DMS153 (cell line): ENCODE measurements at places on chromosomes 1 and 21.

GRCh38 chr1:184905601-184906322, 68.5 kb downstream of the NIBAN1 start:
- peak; percentile 97 for DNase-seq

- DNase-seq = peak; percentile 13
Observed at GRCh38 chr1:112808861-112809684, 93.9 kb upstream of the PPM1J start.

- DNase-seq = no peak
Observed at GRCh38 chr1:228087771-228088251, 5.3 kb downstream of the ARF1 start.

- DNase-seq = no peak
Observed at GRCh38 chr1:24119489-24119858, 7.5 kb upstream of the MYOM3 start.

- DNase-seq = no peak
Observed at GRCh38 chr1:10701145-10701544, 95.3 kb downstream of the CASZ1 start.

- no peak for DNase-seq
Observed at GRCh38 chr1:58754683-58755467, 29.0 kb downstream of the JUN start.

GRCh38 chr1:229270547-229271447, at the start of gene RAB4A:
Gene RAB4A (plus strand): TSS chr1:229271111. CDS start chr1:229271340, 229 bp downstream.
- DNase-seq = peak; percentile 88

DNA sequence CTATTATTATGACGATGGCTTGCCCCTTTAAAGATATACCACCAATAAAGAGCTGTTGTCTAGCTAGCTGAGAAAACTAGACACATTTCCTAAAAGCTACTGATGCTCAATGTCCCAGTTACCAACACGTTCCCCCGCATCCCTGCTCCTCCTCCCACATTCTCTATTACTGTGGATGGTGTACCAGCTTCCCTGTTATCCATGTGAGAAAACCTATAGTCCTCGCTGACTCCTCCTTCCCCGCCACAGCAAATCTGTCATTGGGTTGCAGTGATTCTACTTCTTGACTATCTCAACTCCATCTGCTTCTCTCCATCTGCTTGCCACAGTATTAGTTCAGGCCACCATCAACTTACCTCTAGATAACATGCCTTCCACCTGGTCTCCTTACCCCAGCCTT, 337.5 kb downstream of the KCNH1 start:
- no peak for DNase-seq

DNA sequence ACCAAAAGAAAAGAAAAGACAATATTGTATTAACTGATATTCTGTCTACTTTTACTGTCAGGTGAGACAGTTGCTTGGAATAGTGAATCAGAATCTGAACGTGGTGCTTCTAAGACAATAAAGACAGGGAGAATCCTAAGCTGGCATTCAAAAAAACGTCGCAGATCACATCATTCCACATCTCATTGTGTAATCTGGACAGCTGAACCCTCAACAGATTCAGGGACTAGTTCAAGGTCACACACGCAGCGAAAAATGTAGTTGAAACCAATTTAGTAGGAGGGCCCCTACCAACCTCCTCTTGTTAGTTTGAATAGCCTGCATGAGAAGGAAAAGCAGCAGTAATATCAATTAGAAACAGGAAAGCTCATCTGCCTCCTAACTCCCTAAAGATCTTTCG, 46.4 kb upstream of the KRTAP19-8 start:
- no peak for DNase-seq

GRCh38 chr1:164760569-164760968, 201.6 kb downstream of the PBX1 start:
- no peak for DNase-seq

DNA sequence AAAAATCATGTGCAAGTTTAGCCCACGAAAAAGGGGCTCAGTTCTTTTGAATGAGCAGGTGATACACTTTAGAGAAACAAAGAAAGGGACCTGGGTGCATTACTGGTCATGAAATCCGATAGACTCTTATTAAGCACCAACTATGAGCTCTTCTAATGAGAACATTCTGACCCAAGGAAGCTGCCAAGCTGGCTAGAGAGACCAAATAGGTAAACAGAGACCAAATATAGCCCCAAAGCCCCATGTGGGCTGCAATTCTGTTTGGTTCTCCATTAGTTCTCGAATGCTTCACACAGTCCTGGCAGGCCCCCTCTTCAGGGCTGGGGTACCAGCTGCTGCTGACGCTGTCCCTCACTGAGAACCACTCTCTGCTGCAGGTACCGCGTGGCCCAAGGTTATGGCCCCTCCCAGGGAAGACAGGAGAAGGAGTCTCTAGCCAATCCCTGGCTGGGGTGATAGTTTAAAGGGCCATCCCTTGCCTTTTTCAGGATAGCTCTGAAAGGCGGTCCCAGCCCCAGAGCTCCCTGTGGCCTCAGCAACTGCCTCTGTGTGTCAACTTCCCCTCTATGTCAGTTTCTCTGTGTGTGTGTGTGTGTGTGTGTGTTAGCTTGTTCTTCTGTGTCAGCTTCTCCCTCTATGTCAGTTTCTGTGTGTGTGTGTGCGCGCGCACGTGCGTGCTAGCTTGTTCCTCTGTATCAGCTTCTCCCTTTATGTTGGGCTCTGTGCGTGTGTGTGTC, 7.1 kb upstream of the UBXN10 start:
- no peak for DNase-seq

DNA sequence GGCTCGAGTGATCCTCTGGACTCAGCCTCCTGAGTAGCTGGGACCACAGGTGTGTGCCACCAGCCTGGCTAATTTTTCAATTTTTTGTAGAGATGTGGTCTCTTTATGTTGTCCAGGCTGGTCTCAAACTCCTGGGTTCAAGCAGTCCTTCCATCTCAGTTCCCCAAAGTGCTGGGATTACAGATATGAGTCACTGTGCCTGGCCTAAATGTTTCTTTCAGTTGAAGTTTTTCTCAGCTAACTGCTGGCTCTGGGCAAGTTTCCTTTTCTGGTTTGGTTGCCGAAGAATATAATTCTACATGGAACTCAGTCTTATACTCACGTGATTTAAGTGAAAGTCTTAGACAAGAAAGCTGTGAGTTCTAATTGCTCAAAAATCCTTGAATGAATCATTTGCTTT, 57.0 kb downstream of the SASS6 start:
- no peak for DNase-seq

DNA sequence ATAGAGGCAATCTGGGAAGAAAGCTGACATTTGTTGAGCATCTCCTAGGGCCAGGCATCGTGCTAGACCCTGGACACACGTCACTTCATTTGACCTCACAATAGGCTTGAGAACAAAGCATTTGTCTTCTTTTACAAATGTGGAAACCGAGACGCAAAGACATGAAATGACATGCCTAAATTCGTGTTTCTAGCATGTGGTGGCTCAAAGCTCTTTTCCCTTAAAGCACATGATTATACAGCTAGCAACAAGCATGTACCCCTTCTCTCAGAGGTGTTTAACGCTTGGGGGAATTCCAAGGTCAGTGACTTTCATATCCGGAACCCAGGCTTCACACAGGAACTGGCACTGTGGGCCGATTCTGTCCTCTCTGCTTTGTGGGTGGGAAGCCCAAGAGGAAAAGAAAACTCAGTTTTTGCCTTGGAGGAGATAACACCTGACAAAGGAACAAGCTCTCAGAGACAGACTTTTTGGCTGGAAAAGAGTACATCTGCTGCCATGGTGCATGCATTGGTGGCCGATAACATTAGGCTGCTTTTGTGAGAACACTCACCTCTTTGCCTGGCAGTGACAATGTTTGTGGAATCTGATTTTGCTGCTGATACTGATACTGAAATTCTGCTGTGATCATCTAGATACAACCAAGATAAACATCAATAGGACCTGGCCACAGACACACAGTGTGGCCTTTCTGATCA, 15.4 kb upstream of the CD2 start:
- no peak for DNase-seq

DNA sequence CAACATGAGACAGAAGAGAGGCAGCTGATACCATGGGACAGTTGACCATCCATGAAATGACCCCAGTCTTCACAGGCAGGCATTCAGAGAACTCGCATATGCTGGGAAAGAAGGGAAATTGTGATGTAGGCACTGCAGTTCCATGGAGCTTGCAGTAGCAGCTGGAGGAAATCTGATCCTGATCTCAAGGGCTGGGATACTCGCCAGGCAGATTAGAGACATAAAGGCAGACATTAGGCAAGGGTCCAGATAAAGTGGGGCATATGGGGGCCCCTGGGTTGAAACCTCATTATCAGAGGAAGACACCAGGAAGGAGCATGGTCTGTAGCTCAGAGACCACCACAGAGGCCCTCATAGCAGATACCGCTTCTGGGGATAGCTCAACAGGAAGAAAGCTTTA, 48.7 kb upstream of the TNR start:
- DNase-seq = peak; percentile 25

DNA sequence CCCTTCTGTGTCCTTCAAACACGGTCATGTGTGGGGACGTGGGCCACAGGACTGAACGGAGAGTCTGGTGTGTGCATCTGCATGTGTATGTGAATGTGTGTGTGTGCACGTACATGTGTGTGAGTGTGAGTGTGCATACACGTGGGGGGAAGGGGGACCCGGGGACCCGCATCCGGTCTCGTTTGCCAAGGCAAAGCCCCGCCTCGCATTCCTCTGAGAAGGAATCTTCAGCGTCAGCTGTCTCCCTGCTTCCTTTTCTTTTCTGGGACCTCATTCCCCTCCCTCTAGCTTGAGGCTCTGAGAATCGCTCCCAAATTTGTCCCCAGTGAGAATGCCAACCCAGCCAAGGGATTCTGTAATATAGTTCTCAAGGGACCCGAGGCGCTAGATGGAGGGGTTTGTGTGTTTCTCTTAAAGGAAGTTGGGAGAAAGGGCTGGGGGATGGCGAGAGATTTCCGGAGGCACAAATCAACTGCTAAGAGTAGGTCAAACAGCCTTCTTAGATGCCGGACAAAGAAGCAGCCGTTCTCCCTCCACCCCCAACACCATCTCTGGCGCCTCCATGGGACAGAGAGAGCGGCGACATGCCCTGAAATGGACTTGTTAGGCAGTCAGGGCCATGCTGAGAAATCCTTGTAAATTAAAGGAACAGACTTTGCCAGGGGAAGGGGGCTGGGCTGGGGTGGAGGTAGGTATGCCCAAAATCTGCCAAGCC, 6.6 kb downstream of the IFFO2 start:
- DNase-seq = no peak

DNA sequence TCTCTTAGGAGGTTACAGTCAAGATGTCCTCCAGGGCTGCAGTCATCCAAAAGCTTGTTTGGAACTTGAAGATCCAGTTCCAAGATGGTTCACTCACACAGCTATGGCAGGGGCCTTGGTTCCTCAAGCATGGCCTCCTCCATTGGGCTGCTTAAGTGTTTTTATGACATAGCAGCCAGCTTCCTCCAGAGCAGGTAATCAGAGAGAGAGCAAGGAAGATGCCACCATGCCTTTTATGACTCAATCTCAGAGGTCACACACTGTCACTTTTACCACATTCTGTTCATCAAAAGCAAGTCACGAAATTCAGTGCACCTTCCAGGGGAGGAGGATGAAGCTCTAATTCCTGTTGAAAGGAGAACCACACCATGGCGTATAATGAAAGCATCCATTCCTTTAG, 17.1 kb downstream of the ELAPOR1 start:
- DNase-seq = no peak
